ENCODE measurements at places on chromosomes 7 and 10.

- no peak for DNase-seq
These were observed 6.4 kb downstream of the CCSER2 start for GRCh38 chr10:84334811-84335210.

DNA sequence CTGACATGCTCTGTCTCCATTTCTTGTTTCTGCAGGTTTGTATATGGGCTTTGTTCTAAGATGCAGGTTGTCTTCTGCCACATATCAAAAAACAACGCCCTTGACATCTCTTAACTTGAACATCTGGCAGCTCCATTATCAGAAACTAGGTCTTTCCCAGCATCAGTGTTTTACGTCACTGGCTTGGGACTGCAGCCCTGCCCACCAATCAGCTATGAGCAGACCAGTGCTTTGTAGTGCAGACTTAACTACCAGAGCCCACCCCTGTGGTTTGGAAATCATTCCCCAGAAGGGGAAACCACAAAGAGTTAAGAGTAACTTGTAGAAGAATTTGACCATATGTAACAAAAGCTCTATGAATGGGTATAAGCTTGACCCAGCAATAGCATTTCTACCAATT lies 132.4 kb downstream of the SEPTIN14 start:
- DNase-seq = no peak

- DNase-seq = no peak
These were observed 369.9 kb upstream of the TEX47 start for GRCh38 chr7:89165421-89165820.

GRCh38 chr7:1059200-1060091 lies 15.1 kb downstream of the GPR146 start:
- DNase-seq = no peak

DNA sequence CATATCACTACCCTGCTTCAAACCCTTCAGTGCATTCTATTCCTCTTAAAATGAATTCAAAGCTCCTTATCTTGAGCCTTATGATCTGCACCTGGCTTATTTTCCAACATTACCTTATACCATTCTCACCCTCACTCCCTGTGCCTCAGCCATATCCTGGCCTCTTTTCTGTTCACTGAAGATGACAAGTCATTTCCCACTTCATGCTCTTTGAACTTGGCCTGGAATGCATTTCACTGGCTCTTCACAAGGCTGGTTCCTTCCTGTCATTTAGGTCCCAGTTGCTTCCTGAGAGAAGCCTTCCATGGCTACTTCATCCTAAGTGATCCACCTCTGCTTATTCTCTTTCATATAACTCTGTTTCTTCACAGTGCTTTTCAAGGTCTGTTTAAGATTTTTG lies 3.2 kb upstream of the LIPF start:
- no peak for DNase-seq

GRCh38 chr10:61779950-61780659 lies 117.4 kb downstream of the CABCOCO1 start:
- no peak for DNase-seq

- no peak for DNase-seq
These were observed 7.9 kb upstream of the CRTAC1 start for GRCh38 chr10:98038288-98038687.

DNA sequence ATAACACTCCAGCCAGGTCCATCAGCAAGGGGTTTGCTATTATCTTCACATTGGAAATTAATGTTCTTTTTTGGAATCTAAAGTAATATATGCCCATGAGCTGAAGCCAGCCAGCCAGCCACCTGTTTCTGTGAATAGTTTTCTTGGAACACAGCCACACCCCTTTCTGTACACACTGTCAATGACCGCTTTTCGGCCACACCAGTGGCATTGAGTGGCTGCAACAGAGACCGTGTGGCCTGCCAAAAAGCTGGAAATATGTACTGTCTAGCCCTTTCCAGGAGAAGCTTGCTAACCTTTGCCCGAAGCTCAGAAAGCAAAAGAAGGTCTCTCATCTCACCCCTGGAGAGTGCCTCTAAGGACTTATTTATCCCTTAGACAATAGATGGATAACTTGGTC lies 98.5 kb upstream of the NPS start:
- DNase-seq = no peak

DNA sequence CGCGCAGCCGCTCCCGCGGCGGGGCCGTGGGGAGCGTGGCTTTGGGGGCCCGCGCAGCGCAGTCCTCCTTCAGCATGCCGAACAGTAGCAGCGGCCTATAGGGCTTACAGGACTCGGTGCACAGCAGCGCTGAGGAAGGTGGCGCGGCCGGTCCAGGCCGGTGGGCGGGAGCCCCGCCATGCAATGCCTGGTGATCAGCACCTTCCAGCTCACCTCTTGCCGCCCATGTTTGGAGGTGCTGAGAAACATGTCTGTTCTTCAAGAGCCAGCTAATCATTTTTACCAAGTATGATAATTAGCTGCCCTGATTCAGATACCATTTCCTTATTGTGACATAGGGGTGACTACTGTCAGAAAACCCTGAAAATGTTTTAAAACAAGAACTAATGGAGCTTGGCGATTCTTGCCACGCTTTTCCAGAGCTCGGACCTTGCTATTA lies 33.5 kb upstream of the SFTPD start:
- no peak for DNase-seq

DNA sequence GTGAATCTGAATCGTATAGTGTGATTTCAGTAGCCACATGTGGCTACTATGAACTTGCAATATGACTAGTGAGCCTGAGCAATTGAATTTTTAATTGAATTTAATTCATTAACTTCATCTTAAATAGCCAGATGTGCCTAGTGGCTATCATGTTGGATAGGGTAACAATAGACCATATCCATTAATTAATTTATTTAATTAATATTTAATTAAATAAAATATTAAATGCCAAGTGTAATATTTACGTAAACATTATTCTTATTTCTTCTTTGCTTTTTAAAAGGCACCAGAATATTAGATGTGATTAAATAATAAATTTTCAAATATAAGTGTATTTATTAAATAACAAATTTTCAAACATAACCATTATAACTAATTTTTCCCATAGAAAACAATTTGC lies 354.4 kb downstream of the PLXDC2 start:
- no peak for DNase-seq
